ENCODE measurements at places on chromosomes 2 and 18.

DNA sequence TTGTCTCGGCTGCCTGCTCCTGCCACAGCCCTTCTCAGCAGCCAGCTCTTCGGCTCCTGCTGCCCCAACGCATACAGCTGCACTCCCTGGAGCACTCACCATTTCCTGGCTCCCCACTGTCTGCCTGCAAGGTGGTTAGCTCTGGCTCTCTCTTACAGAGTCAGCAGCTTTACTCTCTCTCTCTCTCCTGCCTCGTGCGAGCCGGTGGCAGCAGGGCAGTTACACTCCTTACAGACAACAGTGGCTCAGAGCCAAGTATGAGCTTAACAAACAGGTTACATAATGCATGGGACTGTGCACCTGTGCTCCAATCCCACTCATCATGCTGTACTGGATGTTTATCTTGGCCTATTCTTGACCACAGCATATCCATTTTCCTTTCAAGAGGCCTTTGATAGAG is 47.4 kb upstream of the DNAJC10 start:
- DNase-seq = no peak

DNA sequence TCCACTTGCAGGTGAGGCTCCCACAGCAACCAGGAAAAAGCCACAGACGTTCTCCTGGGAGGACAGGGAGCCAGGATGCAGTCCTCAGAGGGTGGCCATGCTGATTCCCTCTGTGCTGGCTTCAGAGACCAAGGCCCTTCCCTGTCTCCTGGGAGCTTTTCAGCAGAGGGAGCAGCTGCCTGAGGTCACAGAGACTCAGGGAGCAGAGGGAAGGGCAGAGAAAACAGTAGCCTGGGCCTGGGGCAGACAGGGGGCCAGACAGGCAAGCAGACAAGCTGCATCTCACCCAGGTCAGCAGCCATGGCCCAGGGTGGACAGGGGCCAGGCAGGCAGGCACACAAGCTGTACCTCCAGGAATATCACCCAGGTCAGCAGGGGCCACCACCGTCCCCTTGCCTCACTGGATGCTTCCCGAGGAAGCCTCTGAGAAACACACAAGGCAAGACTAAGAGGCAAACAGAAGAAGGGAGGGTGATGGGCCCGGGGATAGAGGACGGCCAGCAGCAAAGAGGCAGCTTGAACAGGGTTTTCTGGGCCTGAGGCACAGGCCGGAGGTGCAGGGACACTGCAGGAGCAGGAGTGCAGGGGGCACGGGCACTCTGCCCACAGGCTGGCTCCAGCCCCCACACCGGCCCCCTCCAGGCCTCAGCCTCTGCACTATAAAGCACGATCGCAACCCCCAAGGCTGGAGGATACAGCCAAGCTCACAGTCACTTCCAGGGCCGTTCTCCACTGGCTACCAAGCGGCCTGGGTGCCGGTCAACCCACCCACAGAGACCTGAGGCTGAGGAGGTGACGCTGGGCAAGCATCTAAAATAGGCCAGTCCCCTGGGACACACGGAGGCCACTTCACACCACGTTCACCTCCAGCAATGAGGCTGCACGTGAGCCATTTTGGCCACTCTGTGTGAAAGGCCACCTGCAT is 6.1 kb downstream of the SLC66A2 start:
- no peak for DNase-seq

- no peak for DNase-seq
Observed at GRCh38 chr18:2431806-2432205, 139.5 kb downstream of the METTL4 start.

DNA sequence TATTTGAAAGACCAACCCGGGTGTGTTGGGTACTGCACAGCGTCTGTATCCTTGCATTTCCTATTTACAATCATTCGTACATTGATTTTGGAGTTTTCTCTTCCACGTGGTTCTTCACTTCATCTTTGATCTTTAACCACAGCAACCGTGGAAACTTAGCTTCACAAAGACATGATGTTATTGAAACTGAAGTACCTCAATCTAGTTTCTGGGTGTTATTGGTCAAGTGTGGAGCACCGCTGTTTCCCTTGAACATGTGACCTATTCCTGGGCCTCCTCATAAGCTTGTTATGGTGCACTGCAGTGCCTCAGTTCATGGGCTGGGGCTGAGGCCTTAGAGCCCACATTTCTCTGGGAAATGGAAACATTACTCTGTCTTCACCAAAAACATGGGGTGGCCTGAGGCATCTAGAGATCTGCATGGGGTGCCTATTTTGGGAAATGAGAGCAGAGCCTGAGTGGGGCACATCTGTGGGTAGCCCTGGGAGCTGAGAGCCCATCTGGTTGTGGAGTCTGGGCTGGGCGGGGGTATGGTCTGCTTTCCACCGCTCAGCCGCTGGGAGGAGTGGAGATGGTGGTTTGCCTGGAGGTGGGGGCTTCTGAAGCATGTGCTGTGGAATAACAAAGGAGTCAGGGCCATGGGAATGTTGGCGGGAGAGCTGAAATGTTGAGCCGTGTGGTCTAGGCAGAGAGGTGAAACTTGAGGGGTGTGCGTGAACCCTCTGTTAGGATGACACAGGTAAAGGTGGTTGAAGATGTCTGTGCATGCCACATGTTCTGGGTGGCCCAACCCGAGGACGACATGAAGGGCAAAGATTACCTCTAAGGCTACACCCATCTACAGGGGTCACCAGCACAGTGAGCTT is 37.4 kb downstream of the ZNF236 start:
- no peak for DNase-seq

GRCh38 chr2:236169741-236170589 is 1.8 kb upstream of the GBX2 start:
- no peak for DNase-seq

- no peak for DNase-seq
Observed at GRCh38 chr2:74332550-74333174, 10.6 kb downstream of the SLC4A5 start.

- no peak for DNase-seq
Observed at GRCh38 chr2:20957788-20958525, 85.9 kb downstream of the APOB start.

- DNase-seq = no peak
Observed at GRCh38 chr2:237150831-237151375, 65.2 kb downstream of the COPS8 start.

DNA sequence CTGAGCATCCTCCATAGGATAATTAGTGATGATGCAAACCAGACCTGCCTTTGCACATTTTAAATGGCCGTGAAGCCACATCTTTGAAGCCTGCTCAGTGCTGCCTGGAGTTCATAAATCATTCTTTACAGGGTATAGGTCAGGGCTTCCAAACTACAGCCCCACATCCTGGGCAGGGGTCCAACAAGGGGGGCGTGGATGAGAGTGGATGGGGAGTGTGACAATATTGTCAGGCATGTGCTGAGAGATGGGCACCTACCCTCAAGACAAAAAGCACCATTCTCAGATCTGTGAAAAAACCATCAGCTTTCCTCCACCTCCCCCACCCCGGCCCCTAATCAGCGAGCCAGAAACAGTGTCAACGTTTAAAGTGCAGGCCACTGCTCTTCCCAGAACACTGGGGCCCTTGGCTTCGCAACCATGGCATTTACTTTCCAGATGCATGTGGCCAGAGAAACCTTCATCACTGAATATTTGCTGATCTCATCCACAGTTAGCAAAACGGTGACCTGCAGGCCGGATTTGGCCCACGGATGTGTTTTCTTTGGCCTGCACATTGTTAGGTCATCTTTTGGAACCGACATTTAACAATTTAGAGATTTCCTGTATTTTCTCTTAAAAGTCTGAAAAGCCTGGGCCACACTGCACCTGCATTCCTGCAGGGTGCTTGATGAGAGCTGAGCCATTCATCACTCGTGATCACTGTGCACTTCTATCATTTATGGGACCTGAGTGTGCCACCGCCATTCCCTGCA is 130.7 kb downstream of the ANKRD44 start:
- DNase-seq = peak; percentile 50

DNA sequence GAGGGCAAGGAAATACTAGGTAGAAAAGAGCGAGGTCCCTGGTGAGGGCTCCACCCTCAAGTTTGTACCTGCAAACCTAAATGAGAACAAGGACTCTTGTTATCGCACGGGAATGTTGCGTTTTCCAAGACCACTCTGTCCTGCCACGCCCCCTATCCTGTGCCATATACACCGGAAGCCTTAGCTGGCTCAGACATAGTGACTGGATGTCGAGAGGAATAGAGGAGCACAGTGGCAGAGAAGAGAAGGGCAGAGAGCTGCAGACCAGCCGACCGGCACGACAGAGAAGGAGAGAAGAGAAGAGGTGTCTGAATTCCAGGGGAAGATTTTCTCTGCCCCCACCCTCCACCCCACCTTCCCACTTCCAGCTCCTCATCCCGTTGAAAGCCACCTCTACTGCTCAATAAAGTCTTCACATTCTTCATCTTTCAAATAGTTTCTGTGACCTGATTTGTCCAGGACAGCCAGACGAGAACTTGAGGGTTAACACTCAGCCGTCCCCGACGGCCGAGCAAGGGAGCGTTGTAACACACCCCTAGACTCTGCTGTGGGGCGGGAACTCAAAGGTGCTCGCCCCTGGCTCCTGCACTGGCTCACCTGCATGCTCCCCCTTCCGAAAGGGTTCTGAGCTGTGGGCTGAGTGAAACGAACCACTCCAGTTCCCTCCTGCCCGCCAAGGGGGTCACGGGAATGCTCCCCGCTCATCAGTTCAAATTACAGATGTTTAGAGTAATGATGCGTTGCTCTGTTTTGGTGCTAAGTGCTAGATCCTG is 24.9 kb upstream of the COL3A1 start:
- no peak for DNase-seq
